ENCODE measurements at places on chromosomes 11 and 22.

DNA sequence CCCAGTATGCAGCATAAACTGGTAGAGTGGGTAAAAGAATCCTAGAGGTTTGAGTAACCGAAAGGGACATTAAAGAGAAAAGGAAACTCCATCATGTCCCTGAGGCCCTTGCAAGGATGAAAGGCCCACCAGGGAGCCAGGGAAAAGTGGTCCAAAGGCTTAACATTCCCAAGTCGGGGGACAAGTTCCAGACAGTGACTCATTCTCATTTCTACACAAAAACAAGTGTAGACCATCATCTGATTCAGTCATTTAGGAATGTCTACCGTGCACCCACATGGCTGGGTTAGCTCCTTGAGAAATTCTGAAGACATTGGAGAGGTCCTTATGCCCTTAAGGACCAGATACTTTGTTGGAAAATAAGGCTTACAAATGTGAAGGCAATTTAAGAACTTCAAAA lies 4.8 kb upstream of the NOX4 start:
- DNase-seq, result no peak

- no peak for DNase-seq
Observed at GRCh38 chr11:119460582-119460981, 37.6 kb upstream of the THY1 start.

DNA sequence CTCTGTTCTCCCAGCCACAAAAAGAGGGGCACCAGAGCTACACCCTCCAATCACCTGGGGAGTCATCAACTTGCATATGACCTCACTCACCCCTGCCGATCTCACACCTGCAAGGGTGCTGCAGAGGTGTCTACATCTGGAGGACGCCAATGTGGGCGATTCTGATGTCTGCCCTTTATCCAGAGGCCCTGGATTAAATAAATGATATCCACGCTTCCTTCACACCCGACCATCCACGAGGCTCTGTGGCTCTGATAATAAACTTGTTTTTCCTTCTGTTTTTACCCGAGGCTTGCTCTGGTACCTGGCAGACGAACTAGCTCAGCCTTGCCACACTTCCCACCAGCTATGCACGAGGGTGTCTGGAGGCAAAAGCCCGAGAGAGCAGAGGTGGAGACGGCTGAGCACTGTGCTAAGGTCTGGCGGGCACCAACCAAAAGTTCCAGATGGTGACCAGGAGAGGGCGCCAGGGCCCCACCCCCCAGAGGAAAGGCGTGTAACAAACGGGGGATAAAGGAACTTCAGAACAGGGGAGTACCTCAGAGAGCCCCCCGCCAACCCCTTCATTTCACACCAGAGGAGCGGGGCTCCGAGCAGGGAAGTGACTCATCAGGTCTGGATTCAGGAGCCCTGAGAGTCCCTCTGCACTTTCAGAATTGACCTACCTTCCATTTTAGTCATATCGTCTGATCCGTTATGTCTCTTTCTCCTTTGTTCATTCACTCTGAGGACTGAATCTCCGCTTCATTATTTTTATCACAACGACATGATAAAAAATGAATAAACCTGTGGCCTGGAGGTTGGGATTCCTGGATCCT lies 13.5 kb downstream of the SCN3B start:
- DNase-seq, result peak; percentile 32

- no peak for DNase-seq
Observed at GRCh38 chr11:65885808-65886536, 2.3 kb downstream of the FIBP start.

- no peak for DNase-seq
Observed at GRCh38 chr11:129348813-129349212, 26.8 kb upstream of the BARX2 start.

DNA sequence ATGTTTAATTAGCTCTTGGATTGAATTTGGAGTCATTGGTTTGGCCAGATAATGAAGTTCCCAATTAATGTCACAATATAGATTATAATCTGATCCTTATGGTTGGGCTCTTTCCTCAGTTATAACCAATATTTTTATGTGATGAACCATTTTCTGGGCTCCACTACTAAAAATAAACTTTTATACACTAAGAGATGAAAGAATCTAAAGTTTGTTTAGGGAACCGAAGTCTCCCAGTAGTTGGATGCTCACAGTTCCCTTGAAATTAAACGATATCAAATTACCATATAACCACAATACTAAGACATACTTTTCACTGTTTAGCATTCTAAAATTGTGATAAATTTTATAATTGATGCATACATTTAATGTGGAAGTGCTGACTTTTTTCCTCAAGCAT lies 47.0 kb upstream of the ARHGAP42 start:
- DNase-seq, result no peak

GRCh38 chr22:31029276-31029675 lies 51.8 kb upstream of the SMTN start:
- no peak for DNase-seq

- DNase-seq, result no peak
Observed at GRCh38 chr11:78935398-78936068, 360.9 kb upstream of the NARS2 start.

DNA sequence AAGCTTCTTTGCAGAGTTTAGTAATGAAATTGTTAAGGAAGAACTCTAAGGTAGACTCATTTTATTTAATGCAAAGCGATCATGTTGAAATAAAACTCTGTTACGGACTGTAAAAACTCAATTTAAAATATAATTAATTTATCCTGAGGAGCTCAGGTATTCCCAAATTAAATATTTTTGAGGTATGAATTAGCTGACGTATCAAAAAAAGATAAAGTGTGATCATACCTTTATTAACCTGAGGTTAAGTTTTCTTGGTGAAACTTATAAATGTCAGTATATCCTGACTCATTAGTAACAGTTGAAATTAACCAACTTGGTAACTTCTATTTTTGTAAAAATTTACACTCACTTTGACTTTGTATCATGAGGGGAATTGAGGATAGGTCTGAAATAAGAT lies 130.4 kb downstream of the PAX6 start:
- no peak for DNase-seq

- DNase-seq, result no peak
Observed at GRCh38 chr11:44562845-44563460, 2.5 kb upstream of the CD82 start.

- peak; percentile 50 for DNase-seq
Observed at GRCh38 chr22:30423301-30423958, 2.1 kb upstream of the MTFP1 start.

GRCh38 chr11:69887330-69887729 lies 68.1 kb upstream of the FGF3 start:
- DNase-seq, result no peak

- DNase-seq, result no peak
Observed at GRCh38 chr22:40654522-40655167, 18.1 kb upstream of the MRTFA start.

DNA sequence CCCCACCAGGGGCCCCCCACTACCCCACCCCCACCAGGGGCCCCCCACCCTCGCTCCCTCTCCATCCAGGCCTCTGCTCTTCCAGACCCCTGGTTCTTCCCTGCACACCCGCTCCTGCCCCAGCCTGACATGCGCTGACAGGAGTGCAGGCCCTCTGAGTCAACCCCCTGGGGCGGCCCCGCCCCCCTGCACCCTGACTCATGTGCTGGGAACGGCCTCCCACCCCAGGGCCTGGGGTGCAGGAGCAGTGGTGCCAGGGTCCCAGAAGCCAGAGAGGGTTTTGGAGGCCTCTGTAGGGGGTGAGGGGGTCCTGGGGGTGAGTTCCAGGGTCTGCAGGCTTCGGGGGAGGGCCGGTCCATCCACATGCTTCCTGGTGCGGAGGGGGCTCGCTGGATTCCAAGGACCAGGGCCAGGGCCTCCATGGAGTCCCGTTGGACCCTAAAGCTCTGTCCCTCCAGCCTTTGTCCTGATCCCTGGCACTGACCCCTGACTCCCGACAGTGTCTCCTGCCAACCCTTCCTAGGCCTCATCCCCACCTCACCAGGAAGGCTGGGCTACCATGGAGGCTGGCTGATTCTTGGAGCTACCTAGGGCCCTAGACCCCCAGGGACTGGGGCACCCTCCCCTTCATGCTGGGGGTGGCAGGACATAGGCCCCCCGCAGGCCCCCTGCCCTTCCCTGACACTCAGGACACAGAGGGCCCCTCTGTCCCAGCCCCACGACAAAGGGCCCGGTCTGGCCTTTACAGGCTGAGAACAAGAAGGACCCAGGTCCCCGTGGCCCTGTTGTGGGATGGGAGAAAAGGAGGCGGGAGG lies 583 bp upstream of the PKP3 start:
- DNase-seq, result no peak

DNA sequence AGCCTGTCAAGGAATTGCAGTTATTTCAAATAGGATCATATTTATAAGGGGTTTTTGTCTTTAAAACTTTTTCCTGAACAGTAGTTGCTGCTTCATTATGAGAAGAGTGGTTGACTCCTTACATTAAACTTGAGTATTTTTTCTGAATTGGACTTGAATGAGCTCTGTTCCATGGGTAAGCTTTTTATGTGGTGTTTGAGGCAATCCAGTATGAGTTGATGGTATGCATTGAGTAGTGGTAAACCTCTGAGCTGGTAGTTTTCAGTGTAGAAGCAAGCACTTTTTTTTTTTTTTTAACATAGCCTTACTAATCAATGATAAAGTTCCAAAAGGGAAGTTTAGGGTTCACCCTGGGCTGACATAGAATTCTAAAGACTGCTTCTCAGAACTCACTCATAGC lies 3.4 kb downstream of the KMT2A start:
- DNase-seq, result no peak

DNA sequence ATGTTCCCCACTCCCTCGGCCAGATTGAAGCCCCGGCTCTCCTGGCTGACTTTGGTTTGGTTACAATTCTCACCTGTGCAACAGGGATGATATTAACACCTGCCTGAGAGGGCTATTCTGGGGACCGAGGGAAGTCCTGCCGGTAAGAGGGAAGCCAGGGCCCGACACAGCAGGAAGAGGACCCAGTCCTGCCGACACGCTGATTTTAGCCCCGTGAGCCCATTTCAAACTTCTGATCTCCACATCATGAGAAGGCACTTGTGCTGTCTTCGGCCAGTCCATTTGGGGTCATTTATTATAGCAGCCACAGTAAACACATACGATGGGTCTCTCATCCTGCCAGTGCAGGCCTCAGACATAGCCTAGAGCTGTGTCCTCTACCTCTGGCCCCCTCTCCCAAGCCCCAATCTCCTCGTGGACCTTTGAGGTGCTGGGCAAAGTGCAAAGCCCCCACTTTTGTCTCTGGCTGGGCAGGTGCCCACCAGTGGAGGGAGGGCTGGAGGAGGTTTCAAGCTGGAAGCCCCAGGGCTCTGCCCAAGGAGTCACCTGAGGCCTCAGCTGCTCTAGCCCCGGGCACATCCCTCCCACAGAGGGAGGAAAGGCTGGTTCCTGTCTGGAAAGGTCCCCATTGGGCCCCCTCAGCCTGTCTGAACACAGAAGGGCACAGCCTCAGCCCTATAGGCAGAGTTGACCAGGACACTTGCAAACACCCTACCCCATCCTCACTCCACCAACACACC lies 59.1 kb upstream of the FGF3 start:
- no peak for DNase-seq

- no peak for DNase-seq
Observed at GRCh38 chr22:44648821-44649565, 53.0 kb upstream of the PRR5 start.

DNA sequence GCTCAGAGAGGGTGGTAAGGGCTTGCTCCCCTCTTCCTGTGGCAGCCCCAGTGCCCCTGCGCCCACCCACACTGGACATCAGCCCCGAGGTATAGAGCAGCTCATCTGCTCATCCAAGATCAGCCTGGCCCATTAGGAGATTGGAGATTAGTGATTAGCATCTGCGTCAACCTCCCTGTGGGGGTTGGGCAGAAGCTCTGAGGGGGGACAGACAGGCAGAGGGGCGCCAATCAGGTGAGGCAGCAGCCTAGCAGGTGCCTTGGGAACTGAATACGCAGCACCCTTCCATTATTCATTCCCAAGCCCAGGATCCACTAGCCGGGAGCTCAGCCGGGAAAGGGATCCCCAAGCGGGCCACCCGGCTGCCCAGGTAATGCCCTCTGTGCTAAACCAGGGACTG lies 11.0 kb downstream of the SMTN start:
- no peak for DNase-seq

- no peak for DNase-seq
Observed at GRCh38 chr11:73154178-73154577, 12.1 kb upstream of the FCHSD2 start.

DNA sequence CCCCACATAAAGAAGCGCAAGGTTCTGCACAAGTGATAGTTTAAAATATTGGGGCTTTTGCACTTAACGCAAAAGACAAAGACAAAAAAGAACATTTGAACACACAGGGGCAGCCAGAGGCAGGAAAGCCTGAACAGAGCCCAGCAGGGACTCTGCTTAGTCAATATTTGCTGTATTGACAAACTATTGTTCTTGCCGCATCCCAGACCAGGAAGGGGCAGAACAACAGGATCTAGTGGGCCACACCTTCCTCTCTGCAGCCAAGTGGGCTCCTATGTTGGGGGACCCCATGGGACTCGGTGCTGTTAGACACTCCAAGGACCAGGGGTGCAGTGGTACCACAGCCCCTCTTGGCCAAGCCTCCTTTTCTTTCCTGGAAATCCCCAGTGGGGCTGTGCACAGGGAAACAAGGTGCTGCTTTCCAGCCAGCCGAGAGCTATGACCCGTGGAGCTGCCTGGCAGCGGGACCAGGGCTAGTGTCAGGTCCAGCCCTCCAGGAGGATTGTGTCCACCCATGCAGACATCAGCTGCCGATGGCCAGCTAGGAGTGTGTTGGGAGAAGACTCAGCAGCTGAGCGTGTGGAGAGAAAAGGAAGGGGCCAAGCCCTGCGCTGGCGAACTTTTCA lies 43.3 kb upstream of the ANO1 start:
- DNase-seq, result no peak

GRCh38 chr22:37254209-37254866 lies 10.3 kb upstream of the RAC2 start:
- no peak for DNase-seq

GRCh38 chr11:13952221-13952620 lies 10.3 kb upstream of the SPON1 start:
- DNase-seq, result no peak

GRCh38 chr11:87114093-87114492 lies 76.4 kb downstream of the TMEM135 start:
- DNase-seq, result no peak

- no peak for DNase-seq
Observed at GRCh38 chr11:11115475-11115874, 237.6 kb downstream of the CSNK2A3 start.
